AG09319 (cell line): ENCODE measurements at places on chromosomes 3 and 15.

DNA sequence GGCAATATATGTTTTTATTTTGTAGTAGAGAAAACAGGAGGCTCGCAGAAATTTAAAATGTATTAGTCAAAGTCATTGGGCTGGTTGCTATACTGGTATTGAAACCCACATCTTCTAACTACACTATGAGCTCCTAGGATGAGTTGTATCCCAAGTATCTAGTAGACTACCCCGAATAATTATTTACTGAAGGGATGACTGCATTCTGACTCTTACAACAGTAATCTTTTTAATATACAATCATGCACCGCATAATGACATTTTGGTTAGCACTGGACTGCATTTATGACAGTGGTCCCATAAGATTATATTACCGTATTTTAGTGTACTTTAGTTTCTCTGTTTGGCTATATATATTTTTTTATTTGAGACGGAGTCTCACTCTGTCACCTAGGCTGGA lies 15.3 kb downstream of the PIGB start:
- no peak for DNase-seq

GRCh38 chr3:180870008-180870699 lies 42.3 kb upstream of the FXR1 start:
- DNase-seq, result peak; percentile 16

- DNase-seq, result no peak
Observed at GRCh38 chr3:24832891-24833290, 338.2 kb upstream of the THRB start.

GRCh38 chr3:27614592-27614991 lies 107.5 kb downstream of the EOMES start:
- DNase-seq, result no peak
